ENCODE measurements at places on chromosomes 7 and 10.

DNA sequence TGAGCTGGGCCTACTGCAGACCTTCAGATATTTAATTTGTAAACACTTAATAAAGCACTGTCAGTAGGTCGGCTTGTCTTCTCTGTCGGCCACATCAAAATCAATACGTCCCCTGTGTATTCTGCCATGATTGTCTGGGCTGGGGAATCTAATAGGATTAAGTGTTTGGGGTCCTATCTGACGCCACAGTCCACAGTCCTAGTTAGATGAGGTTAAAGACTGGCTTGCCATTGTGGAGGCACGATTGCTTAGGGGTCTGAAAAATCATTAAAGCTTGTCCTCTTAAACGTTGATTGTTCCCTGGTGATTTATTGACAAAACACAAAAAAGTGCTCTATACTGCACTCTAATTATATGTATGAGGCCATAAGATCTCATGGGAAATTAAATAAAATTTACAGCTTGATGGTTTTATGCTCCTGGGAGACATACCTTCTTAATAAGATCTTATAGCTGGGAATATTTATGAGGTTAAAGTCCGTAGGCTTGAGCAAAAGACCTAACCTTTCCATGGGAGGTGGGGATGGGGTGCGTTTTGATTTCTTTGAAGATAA lies 650.3 kb upstream of the GALNT17 start:
- no peak for DNase-seq

GRCh38 chr7:137820677-137821420 lies 25.9 kb downstream of the DGKI start:
- no peak for DNase-seq

DNA sequence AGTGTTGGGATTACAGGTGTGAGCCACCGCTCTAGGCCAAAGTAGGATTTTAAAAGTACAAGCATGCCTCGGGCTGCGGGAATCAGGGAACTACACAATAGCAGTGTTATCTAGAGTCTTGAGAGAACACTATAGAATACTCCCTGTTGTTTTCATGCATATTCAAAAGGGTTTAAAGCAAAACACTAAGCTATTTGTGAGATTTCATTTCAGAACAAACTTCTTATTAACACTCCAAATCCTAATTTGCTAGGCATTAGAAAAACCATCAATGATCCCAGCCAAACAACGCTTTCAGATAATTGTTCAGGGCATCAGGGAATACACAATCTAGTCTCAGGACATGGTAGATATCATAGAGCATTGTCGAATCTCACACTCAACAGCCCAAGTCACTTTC lies 13.9 kb downstream of the DENND11 start:
- DNase-seq: no peak

DNA sequence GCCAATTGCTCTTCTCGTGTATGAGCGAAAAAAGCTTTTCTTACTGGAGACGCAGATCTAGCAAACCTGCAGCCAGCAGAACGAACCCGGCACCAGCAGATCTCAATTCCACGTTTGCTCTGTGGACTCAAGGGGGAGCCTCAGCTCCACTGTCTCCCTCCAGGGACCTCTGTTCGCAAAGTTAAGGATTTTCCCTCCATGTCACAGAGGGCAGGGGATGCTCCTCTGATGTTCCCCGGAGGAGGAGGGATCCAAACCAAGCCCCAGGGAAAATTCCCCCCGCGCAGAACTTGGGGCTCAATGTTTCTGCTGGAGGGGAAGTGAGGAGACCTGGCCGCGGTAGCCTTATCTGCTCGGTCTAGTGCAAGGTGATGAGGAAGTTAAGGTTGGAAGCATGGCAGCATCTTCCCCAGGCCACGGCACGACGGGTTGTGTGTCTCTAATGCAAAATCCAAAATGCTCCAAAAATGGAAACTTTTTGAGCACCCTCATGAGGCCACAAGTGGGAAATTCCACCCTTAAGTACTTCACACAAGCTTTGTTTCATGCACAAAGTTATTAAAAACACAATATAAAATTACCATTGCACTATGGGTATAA lies 9.0 kb downstream of the IQCE start:
- DNase-seq: no peak

DNA sequence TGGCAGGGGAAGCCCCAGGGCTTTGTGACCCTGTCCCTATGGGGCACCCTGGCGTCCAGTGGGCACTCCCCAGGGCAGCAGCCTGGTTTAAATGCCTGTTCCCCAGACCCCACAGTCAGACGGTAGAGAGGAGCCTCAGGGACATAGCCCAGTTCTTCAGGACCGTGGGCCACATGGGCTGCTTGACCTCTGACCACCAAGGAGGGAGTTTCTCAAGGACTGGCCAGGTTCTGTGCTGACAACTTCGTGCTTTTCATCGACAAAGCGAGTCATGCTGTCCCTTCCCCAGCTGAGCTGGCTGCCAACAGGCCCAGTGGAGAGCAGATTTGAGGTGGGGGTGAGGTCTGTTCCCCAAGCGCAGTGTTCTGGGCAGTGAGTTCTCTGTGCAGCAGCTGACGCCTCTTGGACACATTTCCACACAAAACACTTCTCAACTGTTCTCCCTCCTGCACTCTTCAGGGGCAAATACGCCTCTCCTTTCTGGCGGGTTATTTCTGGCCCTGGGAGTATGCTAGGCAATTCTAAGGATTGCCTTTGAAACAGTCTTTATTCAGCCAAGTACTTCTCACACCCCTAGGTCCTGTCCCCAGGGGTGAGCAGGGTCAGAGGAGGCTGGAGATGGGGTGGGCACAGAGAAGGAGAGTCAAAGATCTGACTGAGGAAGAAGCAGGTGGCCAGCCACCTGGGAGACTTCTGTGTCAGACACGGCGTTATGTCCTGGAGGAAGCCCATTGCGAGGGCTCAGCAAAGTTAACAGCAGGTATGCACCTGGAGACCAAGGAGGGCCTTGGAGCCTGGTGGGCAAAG lies 57.3 kb upstream of the CAMK2B start:
- DNase-seq: no peak

DNA sequence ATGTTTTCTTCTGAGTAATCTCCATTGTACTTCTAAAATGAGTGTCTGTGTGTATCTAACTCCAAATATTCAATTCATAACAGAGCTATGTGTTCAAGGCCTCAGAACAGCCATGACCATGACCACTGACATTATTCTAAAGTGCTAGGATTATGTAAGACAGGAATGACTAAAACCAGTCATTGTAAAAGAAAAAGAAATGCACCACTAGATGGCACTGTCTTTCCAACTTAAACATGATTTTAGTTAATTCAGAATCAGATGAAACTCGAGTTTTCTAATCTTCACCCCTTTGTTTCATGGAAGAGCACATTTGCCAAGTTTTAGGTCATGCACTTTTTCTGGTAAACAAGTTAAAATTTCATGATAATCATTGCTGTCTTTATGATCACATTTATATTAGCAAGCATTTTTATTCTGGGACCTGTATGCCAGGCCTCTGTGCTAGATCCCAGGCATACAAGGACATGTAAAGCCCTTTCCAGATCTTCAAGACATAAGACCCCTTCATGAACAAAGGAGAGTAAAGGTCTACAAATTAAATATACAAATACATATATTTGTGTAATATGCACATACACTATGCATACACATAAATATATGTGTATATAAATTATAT lies 26.1 kb upstream of the RSU1 start:
- DNase-seq: no peak

GRCh38 chr7:24740871-24741270 lies 16.4 kb downstream of the GSDME start:
- no peak for DNase-seq

GRCh38 chr10:4658777-4659176 lies 167.2 kb upstream of the AKR1E2 start:
- no peak for DNase-seq

All from D721Med (cell line).